Suprapubic skin (tissue), 4 donors: ENCODE measurements at places on chromosomes 1 and 21. TPM values are rescaled to one million over a fixed set of nuclear protein-coding genes. Genes with fewer than 3 reads are reported as not detected.

DNA sequence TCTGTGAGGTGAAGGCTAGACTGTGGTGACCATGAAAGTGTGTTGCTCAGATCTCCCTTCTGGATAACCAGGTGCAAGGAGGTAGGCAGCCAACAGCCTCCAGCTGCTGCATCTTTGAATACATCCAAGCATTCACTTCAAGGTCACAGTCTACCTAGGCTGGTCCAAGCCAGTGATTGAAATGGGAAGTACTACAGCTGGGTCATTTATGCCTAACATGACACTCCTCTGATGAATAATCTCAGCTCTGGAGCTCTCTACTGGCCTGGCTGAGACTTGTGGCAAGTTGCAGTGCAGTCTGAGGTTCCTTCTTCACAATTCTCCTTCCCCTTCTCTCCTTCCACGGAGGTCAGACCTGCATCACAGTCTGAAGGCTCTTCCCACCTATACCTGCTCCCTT, 35.0 kb upstream of the ARHGAP29 start:
- DNase-seq, result no peak

DNA sequence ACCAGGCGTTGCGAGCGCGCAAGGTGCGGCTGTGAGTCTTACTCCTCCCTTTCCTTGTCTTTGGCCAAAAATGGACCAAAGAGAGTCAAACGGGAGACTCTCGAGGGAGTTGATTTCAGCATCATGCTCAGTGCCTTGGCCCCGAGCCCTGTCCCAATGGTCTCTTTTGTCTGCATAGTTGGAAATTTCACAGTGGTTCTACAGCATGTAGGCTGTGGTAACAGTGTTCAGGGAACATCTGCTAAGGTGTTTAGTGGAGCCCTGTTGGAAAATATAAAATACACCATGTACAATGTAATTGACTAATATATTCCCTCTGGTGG, 2.7 kb downstream of the CACNA1E start:
- no peak for DNase-seq

DNA sequence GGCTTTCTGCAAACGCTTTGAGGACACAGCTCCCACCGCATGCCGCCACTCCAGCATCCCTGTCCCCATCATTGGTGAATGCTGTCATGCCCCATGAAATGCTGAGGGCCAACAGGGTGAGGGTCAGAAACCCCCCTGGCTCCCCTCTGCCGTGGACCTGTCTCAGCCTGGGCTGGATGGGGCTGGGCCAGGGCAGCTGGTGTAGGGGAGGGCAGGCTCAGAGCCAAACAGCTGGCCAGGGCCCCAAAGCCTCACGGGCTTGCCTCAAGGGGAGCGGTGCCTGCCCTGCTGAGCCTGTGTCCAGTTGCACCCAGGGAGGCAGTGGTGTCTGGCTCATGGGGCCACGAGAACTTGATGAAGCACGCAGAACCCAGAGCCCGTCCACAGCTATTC, 49.7 kb downstream of the S100B start:
- DNase-seq, result no peak

DNA sequence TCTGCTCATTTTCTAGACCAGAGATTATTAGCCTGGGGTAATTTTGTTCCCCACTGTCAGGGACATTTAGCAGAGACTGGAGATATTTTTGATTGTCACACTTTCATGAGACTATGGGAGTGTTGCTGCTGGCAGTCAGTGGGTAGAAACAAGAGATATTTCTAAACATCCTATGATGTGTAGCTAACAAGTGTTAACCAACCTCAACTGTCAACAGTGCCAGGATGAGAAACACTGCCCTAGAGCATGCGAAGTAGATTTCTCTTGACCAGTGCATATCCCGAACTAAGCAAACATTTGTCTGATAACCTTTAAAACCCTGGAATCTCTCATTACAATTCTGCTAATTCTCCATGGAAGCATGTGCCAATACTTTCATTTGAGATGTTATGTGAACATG, 607.4 kb upstream of the TMPRSS15 start:
- DNase-seq, result no peak

Gene RGS16
- 3.6 TPM for total RNA-seq

Gene PALMD
- 151 TPM for total RNA-seq

Gene SLC37A1
- 23.1 TPM for total RNA-seq

DNA sequence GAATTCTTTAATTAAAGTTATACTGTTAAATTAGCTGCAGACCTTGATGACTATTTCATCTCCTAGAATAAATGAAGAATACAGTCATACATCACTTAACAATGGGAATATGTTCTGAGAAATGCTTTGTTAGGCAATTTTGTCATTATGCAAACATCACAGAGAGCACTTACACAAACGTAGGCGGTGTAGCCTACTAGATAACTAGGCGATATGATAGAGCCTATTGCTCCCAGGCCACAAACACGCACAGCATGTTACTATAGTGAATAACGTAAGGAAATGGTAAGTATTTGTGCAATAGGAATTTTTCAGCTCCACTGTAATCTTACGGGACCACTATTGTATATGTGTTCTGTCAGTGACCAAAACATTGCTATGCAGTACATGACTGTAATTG, 37.6 kb upstream of the DESI2 start:
- DNase-seq, result no peak

Gene CLEC20A
- total RNA-seq, result not detected

GRCh38 chr1:39791838-39792237, 3.2 kb upstream of the BMP8B start:
- DNase-seq, result no peak

Gene PAPPA2
- total RNA-seq, result 0.23 TPM

GRCh38 chr21:46660505-46660904, 25.0 kb downstream of the PRMT2 start:
- DNase-seq, result no peak

GRCh38 chr1:208208132-208208487, 36.1 kb downstream of the PLXNA2 start:
- no peak for DNase-seq

Gene OXCT2
- 10.1 TPM for total RNA-seq

DNA sequence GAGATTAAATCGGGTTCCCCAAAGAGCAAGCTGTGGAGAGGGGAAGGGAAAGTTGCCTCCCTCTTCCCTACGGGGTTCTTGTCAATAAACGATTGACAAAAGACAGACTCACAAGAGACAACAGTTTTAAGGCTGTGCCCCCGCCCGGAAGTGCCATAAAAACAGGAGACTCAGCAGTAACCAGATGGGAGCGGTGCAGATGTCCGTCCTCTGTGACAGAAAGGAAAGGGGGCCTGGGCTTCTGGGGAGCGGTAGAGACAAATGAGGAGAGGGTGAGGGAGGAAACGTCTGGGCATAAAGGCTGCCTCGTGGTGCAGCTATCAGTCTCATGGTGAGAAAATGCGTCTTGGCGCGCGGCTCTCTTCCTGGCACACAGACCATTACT, 5.9 kb downstream of the TP73 start:
- no peak for DNase-seq

GRCh38 chr21:33403786-33404585, 773 bp downstream of the IFNGR2 start:
- peak; percentile 84 for DNase-seq

Gene OR2L3
- total RNA-seq, result not detected

Gene PTPN7
- 2.7 TPM for total RNA-seq

DNA sequence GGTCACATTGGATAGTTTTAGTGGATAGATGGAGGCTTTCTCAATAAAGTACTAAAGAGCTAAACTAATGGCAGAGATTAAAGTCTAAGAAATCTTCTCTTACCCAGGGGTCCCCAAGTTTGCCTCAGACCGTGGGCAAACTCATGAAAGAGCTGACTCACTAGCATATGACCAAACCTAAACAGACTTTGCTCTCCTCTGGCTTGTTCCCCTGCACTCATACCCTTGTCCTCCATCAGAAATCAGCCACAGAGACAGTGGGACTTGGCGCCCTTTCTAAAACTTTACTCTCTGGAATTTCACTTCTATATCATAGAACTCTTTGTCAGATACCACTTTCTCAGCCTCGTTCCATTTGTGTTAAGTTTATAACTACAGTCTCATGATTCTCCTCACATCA, 17.0 kb upstream of the HSD3B2 start:
- DNase-seq, result no peak

Gene ADCY10
- not detected for total RNA-seq

DNA sequence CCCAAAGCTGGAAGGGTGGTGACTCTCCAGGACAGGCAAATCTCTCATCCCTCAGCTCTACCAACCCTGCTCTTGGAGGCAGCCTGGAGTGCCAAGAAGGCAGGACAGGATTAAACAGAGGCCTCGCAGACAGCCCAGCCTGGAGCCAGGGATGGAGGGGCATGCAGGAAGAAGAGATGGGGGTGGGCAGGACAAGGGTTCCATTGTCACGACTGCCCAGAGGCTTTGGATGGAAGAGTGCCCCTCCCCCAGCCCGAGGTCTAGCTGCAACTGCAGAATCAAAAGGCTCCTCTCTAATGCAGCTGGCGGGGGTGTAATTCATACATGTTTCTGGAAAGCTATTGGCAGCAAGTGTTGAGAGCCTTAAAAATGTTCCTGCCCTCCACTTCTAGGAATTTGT, 8.8 kb downstream of the RAB7B start:
- peak; percentile 72 for DNase-seq

Gene NUF2
- 2.3 TPM for total RNA-seq

Gene CD2
- 0.39 TPM for total RNA-seq

DNA sequence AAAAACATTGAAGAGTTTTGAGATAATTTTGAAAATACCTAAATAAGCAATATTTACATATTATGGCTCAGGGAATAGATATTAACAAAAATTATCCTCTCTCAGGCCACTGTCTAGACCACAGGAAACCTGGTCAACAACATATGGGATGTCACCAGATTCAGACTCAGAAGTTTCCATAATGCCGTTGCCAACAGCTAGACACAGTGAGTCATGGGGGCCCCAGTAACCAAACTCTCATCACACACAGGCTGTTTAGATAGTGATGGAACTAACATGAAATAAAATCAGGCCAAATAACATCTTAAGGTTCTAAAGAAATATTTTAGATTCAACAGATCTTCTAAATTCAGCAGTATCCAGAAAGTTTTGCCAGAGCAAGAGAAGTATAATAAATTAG, 681.7 kb upstream of the ADAMTS5 start:
- DNase-seq, result no peak

GRCh38 chr1:50697440-50698421, 262.3 kb downstream of the FAF1 start:
- no peak for DNase-seq

DNA sequence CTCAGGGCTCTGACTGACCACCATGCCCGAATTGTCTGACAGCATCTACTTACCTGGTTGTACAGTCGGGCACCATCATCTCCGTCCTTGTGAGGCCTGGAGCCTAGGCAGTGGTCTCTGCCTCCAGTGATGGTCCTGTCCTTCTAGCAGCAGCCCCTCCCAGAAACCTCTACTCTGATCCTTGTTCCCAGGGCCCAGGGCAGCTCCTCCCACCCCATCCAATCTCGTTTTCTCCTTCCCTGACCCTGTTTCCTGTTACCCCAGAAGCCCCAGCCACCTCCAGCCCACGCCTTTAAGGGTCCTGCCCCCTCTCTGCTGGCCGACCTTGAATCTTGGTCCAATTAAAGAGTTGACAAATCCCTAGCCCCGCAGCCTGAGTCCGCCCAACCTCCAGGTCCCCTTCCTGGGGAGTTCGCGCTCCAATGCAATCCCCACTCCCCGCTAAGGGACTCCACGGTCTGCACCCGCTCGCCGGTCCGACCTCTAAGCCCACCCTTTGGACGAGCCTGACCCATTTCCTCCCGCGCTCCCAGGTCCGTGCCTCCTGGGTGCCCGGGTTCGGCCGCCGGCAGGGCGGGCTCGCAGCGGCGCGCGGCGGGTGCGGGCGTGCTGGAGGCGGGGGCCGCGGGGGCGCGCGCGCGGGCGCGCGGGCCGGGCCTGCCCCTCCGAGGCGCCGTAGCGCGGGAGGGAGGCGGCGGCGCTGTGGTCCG, at the start of gene B4GALT2:
TSS of gene B4GALT2 (plus strand) at position 660 of the 710 bp plus-strand sequence. CDS start 1,951 bp downstream, outside the sequence.
- DNase-seq, result no peak

DNA sequence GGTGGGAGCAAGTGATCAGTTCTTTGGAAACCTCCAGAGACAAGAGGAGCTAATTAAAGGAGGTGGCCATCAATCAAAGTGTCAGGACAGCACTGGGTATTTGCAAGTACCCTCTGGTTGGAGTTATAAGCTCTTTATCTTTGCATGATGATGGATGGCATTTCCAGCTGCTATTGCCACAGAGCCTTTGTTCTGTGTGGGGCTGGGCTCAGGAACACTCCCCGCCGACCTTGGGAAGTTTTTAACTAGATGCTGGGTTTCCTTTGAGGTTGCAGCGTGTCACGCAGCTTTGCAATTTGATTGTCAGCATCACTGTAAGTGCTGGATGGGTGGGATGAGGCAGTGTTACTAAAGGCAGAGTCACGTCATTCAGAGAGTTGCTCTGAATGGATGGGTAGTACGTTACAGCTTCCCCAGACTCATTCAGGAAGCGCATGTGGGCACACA, 68.9 kb downstream of the CNIH3 start:
- DNase-seq, result no peak

GRCh38 chr1:210688512-210689234, 360.0 kb downstream of the HHAT start:
- DNase-seq, result no peak

DNA sequence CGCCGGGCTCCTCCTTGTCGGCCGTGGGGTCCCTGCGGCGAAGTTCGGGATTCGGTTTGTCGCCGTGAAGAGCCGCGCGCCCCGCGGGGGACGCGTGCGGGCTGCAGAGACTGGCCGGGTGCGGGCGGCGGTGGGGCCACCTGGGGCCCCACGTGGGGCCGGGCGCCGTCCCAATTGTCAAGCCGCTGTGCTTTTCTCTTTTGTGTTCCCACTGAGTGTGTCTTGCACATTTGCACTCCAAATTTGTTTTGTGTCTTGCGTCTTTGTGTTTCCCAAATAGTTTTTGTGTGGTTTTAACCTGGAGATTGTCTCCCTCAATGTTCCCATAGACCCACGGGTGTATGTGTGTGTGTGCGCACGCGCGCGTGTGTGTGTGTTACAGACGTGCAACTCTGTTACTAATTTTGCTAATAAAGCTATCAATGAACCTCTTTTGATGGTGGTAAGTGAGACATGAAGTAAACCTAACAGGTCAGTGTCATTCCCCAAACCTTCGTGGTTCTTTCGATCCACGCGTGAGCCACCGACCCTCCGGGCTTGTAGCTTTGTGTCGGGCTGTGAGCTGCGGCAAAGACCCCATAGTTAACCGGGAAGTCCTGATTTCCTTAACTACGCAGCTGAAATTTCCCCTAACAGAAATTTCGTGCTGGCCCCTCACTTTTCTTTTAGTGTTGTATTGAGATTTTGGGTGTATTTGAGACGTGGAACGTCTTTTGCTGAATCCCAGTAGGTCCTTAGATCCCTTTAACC, 708 bp downstream of the PRDM2 start:
- DNase-seq, result no peak

GRCh38 chr1:218164111-218164929, 120.8 kb upstream of the RRP15 start:
- no peak for DNase-seq

- peak; percentile 21 for DNase-seq
These were observed 7.7 kb upstream of the SDC3 start for GRCh38 chr1:30916296-30916695.
